Forelimb muscle (tissue), 1 donor: ENCODE measurements at places on chromosomes 4 and X. TPM values are rescaled to one million over a fixed set of nuclear protein-coding genes. Genes with fewer than 3 reads are reported as not detected.

DCAF12L2 gene
- 11.0 TPM for polyA plus RNA-seq

TCEAL9 gene
- 131 TPM for polyA plus RNA-seq

WDR44 gene
- 54.4 TPM for polyA plus RNA-seq

FDCSP gene
- 1.5 TPM for polyA plus RNA-seq

RBM47 gene
- polyA plus RNA-seq: 0.90 TPM

DMP1 gene
- polyA plus RNA-seq: 0.05 TPM

HGFAC gene
- 1.3 TPM for polyA plus RNA-seq

- DNase-seq: no peak
Observed at GRCh38 chrX:2682565-2683177, 8.4 kb upstream of the CD99 start.

GRCh38 chr4:94171616-94172015, 36.0 kb upstream of the SMARCAD1 start:
- DNase-seq: no peak

DNA sequence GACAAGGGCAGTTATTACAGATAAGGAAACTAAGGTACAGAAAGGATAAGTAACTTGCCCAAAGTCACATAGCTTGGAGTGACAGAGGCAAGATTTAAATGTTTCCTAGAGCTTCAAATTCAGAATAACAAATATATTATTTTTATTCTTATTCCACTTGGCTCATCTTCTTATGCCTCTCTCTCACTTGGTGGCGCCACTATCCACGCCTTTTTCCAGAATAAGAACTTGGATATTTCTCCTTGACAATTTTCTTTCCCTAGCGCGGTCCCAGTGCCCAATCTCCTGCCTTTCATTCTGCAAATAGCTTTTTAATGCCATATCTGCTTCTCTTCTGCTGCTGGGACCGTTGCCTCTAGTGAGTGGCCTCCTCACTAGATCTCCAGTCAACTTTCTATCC, 78.5 kb downstream of the MSN start:
- no peak for DNase-seq

- no peak for DNase-seq
Observed at GRCh38 chrX:53316860-53317237, 35.5 kb upstream of the IQSEC2 start.

GRCh38 chr4:167652267-167652666, 418.0 kb upstream of the SPOCK3 start:
- DNase-seq: no peak

- no peak for DNase-seq
Observed at GRCh38 chr4:76028350-76028765, 5.1 kb upstream of the CXCL10 start.
